ENCODE measurements at places on chromosomes 7 and 10.
A peak's percentile ranks its signal among the peaks of the same experiment; 100 is the strongest.

DNA sequence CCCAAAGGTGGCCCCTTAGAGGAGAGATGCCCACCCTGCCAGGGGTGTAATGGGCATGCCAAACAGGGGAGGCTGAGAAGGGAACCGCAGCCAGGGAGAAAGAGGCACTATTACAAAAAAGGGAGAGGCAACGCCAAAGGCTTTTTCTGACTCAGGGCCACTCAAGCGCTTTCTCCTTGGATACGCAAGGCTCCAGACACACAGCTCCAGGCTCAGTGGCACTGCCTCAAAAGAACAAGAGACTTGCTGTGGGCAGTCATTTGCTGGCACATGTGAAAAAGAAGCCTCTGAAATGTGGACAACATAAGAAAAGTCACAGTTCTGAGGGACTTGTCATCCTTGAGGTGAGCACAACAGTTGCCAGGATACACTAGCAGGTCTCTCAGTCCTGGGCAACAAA is 128.4 kb downstream of the DGKI start:
- no peak for DNase-seq

GRCh38 chr10:97737770-97738265 is 890 bp downstream of the ZFYVE27 start:
- no peak for DNase-seq

DNA sequence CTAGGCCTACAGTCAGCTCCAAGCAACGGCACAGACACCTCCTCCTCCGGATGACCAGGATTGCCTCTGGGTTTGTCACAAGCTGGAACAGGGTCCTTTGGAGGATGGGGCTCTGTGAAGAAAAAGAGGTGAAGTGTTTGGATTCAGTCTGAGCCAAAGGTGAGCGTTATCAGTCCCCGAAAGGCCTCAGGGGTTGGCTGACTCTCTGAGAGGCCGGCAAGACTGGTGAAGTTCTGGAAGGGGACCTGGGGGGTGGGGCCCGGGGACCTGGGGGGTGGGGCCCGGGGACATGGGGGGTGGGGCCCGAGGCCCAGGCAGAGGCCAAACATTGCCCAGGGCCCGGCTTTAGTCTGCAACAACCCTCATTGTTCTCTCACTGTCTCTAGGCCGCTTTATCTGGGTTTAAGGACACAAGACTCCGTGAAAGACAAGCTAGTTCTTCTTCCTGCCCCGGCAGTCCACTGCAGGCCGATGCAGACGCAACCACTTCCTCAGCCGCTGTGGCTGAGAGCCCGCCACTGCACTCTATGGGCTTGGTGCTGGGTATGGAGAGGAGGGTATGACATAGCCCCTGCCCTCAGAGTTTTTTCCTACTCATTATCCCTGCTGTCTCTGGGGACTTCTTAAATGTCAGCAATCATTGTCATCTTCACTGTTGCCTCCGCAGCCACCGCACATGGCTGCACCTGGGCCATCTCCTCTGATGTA is 27.4 kb upstream of the PSAP start:
- no peak for DNase-seq

DNA sequence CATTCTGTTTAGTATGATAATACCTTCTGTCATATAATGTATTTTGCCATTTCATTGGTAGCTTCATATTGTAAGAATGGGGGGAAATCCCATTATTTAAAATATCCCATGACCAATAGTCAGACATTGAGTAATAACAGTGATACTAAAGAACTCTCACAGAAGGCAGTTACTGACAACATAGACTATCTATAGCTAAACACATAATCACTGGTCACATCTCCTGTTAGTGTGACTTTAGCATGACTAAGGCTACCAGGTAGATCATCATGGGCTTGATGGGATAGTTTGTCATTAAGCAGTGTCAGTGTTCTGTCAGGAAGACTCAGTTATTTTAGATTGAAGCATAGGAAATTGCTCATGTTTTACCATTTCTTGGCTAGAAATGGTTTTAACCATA is 16.4 kb downstream of the OPN1SW start:
- DNase-seq: no peak

DNA sequence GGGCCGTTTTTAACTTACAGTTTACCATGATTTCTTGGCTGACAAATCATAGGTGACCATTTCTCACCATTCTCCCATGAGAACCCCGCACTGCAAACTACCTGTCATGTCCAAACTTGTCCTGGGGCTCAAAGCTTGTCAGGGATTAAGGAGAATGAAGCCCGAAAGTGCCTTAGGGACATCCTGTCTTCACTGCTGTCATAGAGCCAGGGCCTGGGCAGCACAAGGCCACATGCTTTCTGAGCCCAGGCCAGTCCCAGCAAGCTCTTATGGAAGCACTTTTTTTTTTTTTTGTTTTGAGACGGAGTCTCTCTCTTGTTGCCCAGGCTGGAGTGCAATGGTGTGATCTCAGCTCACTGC is 33.9 kb downstream of the CCM2 start:
- DNase-seq: no peak

- peak; percentile 7 for DNase-seq
Measured at GRCh38 chr10:108204528-108205305, 1040.2 kb upstream of the SORCS1 start.

GRCh38 chr7:142884286-142884640 is 1.3 kb downstream of the TRPV6 start:
- no peak for DNase-seq

- no peak for DNase-seq
Measured at GRCh38 chr7:38704041-38704547, 72.9 kb upstream of the AMPH start.

DNA sequence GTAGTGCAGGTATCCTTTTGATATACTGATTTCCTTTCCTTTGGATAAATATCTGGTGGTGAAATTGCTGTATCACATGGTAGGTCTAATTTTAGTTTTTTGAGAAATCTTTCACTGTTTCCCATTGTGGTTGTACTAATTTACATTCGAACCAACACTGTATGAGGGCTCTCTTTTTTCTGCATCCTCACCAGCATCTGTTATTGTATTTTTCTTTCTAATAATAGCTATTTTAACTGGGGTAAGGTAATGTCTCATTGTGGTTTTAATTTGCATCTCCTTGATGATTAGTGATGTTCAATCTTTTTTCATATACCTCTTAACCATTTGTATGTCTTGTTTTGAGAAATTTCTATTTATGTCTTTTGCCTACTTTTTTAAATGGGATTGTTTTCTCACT is 335.4 kb upstream of the MTPN start:
- DNase-seq: no peak

DNA sequence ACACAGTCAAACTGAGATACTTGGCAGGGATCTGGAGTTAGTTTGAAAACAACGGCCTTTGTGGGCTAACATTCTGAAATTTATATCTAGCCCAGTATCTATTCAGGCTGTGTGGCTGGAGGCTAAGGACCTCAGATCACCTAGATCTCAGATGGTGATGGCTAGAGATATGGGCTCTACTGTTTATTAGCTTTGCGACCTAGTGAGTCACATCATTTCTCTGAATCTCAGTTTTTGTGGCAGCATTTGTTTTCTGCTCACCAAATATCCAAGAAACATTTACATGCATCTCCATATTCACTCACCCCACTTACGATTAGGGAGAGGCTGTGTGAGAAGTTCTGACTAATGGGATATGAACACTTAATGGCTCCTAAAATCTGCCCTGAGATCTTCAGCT is 503.9 kb downstream of the KIF20B start:
- DNase-seq: no peak

- DNase-seq: no peak
Measured at GRCh38 chr7:83617858-83618257, 31.1 kb downstream of the SEMA3E start.

DNA sequence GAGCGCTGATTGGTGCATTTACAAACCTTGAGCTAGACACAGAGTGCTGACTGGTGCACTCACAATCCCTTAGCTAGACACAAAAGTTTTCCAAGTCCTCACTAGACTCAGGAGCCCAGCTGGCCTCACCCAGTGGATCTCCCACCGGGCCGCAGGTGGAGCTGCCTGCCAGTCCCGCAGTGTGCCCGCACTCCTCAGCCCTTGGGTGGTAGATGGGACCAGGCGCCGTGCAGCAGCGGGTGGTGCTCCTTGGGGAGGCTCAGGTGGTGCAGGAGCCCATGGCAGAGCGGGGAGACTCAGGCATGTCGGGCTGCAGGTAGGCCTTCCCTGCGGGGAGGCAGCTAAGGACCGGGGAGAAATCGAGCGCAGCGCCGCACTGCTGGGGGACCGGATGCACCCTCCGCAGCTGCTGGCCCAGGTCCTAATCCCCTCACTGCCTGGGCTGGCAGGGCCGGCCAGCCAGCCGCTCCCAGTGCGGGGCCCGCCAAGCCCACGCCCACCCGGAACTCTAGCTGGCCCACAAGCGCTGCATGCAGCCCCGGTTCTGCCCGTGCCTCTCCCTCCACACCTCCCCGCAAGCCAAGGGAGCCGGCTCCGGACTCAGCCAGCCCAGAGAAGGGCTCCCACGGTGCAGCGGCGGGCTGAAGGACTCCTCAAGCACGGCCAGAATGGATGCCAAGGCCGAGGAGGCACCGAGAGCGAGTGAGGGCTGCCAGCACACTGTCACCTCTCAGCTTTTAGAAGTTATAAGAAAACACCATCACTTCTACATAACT is 128.9 kb downstream of the ZNF438 start:
- DNase-seq: no peak

GRCh38 chr7:38070718-38071117 is 107.3 kb upstream of the STARD3NL start:
- no peak for DNase-seq

DNA sequence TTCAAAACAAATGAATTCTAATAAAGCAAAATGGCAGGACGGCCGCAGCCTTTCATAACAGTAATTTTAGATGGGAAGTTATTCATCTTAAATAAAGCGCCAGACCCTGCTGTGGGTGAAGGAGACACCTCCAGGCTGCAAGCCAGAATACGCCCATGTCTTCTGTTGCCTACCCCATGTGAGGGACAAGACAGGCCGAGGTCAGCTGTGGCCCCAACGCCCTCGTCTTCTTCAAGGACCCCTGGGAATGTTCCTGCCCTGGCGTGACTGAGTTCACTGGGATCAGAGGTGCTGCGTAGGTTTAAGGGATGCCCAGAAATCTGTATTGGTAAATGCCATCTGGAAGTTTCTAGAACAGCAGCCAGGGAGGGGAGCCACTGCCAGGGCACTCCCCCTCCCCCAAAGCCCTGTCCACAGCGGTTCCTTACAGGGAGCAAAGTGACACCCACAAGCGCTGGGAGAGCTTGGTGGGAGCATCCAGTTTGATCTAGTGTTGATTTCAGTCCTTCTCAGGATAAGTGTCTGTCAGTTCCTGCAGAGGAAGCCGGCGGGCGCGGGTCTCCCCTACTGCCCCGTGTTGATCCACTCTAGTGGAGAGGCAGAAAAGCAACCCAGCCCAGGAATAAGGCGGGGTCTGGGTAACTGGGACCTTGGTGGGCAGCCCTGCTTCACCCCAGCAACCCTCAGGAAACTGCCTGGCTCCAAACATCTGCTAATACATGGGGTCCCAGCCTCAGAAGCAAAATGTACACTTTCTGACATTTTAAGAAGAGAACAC is 20.6 kb downstream of the PAPOLB start:
- no peak for DNase-seq

- DNase-seq: no peak
Measured at GRCh38 chr7:47720141-47720906, 138.4 kb upstream of the TNS3 start.

DNA sequence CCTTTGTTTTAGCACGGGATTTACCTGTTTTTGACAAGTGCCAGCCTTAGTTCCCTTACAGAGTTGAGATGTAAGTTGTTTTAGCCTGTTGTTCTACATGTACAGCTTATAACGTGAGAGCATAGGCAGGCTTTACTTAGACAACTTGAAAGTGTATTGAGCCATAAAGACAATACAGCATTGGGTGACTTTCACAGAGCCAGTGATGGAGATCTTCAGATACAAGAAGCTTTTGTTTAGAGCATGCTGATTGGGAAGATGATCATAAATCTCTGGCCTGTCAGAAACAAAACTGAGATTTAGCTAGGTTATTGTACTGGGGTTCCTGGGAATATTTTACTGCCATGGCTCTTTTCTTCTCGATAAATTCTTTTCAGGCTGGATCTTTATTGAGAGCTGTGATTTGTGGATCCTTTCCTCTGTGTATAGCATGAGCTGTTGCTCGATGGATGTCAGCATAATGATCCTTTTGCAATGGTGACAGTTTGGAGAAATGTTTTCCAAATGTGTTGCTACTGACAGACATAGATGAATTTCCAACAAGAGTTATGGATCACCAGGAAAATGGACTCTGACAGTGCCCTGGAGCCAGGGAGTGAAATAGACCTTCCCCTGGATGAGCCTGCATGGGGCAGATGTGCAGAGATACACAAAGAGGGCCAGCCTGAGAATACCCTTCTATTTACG is 30.2 kb downstream of the LHFPL3 start:
- no peak for DNase-seq

DNA sequence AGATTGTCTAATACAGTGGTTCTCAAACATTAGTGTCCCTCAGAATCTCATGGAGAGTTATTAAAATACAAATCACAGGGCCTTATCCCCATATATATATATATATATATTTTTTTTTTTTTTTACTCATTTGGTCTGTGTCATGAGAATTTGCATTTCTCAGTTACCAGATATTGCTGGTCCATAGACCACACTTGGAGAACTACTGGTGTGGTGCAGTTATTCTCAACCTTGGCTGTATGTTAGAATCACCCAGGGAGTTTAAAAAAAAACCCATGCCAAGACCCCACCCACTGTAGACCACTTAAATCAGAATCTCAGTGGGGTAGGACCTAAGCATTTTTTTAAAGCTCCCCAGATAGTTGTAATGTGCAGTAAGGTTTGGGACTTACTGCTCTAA is 179.9 kb downstream of the AUTS2 start:
- DNase-seq: no peak

DNA sequence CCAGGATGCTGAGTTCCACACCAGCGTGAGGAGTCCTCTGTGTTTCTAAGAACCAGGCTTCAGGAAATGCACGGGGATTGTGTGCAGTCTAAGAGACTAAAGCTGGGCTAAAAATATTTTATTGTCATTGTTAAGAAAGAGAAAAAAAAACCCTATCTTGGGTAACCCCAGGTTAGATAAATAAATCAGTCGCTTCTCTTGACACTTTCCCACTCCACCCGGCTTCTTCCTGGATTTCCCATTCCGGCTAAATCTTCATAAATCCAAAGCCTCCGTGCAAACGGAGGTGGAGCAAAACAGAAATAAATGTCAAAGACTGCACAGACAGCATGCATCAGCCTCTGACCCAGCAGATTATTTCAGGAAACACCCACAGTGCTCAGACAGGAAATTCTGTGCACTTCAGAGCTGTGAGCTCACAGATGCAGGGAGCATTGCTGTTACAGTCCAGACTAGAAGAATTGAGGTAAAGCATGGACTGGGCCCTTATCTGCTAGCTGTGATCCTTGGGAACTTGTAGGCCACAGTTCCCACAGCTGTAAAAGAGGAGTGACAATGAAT is 44.8 kb upstream of the GRID1 start:
- peak; percentile 33 for DNase-seq

DNA sequence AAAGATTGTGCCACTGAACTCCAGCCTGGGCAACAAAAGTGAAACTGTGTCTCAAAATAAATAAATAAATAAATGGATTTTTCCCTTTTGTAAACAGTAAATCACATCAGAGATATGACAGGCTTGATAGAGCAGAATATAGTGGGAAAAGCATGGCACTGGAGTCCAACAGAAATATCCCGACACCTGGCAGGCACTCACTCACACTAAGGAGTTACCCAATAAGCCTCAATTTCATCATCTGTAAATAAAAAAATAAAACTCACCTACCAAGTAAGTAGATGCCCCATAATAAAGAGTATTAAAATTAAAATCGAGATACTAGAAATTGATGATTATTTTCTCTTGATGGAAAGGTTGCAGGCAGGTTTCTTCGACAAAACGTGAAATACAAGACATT is 1.7 kb downstream of the ATE1 start:
- DNase-seq: no peak

- no peak for DNase-seq
Measured at GRCh38 chr7:5528071-5528814, 104.6 kb upstream of the TNRC18 start.

Measured in fibroblast of skin of left biceps (primary cell).